Subcutaneous adipose tissue (tissue), 4 donors: ENCODE measurements at places on chromosomes 7 and 10. TPM values are rescaled to one million over a fixed set of nuclear protein-coding genes. Genes with fewer than 3 reads are reported as not detected.

UPK3B gene
- not detected for total RNA-seq

ARID5B gene
- 193 TPM for total RNA-seq

MAGI2 gene
- 13.7 TPM for total RNA-seq

GPR85 gene
- not detected for total RNA-seq

ASB10 gene
- not detected for total RNA-seq

NUTM2A gene
- total RNA-seq: 0.85 TPM
